ENCODE measurements at places on chromosomes 2 and 18. TPM values are rescaled to one million over a fixed set of nuclear protein-coding genes. Genes with fewer than 3 reads are reported as not detected.

The NT5DC4 gene
- total RNA-seq = 0.22 TPM

The PPM1B gene
- 88.2 TPM for total RNA-seq

The SDC1 gene
- total RNA-seq = 33.8 TPM

The CIAO1 gene
- 106 TPM for total RNA-seq

The KRTCAP3 gene
- total RNA-seq = not detected

The BCL11A gene
- 29.0 TPM for total RNA-seq

The KLHL29 gene
- 31.6 TPM for total RNA-seq
